Stimulated activated CD4-positive, alpha-beta T cell treated with anti-CD3 and anti-CD28 coated beads, Interleukin-1b, Interleukin-23, amount 100 ng/mL, for 24 hours (primary cell): ENCODE measurements at places on chromosomes 12 and 14.

DNA sequence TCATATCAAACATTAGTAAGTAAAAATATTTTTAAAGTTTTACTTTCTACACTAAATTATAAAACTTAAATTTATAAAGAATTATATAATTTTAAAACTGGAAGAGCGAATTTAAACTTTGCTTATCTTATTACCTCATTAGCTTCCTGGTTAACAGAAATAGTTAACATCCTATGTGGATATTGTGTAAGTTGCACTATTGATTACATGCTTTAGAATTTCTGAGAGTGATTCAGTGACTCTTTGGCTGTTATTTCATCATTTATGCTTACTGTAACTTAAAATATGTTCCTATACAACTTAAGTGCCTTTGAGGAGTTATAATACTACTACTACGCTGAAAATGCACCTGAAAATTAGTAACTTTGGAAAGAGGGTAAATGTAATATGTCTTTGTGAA is 101.4 kb downstream of the FOXA1 start:
- DNase-seq = no peak

- no peak for DNase-seq
These were observed 9.4 kb downstream of the SRSF9 start for GRCh38 chr12:120460157-120460556.

DNA sequence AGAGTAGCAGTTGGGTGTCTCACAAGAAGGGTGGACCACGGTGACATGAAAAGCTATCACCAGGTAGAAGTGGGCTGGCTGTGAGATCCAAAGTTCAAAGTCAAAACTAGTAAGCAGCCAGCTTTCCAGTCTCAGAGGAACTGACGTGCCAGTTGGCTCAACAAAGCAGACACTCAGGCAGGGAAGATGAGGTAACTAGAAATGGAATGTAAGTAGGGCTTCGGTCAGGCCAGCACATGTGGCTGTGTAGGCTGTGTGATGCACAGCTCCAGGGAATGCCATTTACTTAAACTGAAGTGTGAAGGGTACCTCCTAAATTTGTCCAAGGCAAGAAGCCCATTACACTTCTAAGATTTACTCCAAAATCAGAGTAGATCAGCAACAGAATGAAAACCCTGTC is 43.6 kb downstream of the PTPRR start:
- no peak for DNase-seq

- no peak for DNase-seq
These were observed 699 bp downstream of the DIO3 start for GRCh38 chr14:101561897-101562490.
